Stimulated activated CD8-positive, alpha-beta memory T cell treated with anti-CD3 and anti-CD28 coated beads, Interleukin-7, amount 100 ng/mL, for 24 hours (primary cell): ENCODE measurements at places on chromosomes 16 and 17.

DNA sequence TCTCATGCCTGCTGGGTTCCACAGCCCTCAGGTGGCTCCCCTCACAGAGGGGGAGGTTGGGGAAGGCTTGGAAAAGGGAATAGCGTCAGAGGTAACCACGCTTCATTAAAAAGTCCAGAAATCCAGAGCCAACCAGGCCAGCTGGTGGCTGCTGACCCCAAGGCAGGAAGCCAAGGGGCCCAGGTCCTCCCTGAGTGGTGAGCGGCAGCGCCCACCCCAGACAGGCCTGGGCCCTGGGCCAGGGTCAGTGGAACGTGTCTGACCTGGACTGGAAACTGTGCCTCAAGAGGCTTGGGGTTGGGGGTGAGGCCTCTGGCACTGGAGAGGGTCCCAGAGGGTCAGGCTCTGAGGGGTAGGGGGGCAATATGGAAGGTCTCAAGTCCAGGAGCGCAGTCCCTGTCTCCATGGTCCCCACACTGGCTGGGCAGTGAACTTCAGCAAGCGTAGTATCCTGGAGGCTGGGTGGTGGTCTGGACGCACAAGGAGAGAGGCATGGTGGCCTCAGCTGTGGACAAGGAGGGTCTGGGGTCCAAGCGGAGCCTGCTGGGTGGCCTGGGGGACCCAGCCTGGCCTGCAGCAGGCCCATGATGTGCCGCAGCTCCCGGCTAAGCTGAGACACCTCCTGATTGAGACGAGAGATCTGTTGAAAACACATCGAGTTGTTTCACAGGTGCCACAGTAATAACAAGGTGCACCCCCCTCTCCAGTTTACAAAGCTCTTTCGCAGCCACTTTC lies 5.2 kb upstream of the RAB5C start:
- DNase-seq = no peak

DNA sequence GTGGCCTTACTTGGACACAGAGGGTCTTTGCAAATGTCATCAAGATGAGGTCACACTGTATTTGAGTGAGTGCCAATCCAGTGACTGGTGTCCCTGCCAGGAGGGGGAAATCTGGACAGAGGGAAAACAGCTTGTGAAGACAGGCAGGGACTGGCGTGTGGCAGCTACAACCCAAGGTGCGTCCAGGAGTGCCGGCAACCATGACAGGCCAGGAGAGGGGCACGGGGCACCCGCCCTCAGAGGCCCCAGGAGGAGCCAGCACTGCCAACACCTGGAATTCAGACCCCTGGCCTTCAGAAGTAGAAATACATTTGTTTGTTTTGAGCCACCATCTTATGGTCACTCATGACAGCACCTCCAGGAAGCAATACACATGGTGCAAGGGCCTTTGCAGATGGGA lies 225.7 kb downstream of the CPPED1 start:
- DNase-seq = no peak

DNA sequence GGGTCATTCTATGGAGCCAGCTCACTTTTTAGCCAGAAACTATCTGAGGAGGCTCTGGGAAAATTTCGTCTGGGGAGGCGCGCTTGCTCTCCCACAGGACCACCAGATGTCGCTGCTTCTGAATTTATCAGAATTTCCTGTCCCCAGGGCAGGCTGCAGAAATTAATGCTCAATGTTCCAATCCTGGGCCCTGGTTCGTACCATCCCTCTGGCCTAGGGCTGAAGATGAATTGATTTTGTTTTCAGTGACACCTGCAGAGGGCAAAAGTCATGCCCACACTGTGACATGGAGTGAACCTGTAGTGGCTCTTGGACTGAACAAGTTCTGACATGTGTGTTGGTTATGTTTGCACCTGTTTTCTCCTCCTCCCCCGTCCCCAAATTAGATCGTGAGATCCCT lies 482.6 kb downstream of the NPIPA7 start:
- DNase-seq = peak; percentile 9

DNA sequence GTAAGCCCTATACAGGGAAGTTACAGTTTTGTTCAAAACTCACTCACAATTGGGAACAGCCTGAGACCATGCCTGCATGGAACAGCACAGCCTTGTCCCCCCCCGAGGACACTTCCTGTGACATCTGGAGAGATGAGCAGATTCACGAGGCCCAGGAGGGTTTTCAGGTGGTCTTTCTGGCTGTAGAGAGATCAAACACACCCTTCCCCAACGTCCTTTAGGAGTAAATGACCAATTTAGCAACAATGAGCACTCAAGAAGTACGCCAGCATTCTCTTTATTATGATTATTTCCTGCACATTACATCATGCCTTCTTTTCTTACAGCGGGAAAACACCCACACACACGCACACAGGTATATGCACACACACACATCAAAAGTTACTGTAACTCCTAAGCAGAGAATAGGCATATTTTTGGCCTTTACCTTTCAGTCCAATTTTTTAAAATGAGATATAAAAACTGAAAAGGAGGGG lies 39.0 kb downstream of the ADCY9 start:
- no peak for DNase-seq

- no peak for DNase-seq
Measured at GRCh38 chr17:15409721-15410250, 57.6 kb downstream of the CDRT4 start.

DNA sequence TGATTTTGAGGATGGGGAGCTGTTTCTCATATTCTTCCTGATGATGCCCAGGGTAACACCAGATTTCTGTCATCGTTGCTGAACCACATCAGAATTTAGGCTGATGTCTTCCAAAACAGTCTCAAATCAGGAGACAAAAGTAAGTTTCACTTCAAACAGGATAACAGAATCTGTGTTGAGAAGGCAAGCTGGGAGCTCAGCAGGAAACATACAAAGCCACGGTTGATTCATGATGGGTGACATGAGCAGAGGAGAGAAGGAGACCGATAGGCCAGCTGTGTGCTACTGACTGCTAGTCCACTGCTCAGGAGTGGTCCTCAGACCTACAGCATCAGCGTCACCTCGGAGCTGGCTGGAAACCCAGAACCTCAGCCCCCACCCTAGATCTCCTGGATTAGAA lies 62.9 kb upstream of the RCVRN start:
- DNase-seq = no peak

DNA sequence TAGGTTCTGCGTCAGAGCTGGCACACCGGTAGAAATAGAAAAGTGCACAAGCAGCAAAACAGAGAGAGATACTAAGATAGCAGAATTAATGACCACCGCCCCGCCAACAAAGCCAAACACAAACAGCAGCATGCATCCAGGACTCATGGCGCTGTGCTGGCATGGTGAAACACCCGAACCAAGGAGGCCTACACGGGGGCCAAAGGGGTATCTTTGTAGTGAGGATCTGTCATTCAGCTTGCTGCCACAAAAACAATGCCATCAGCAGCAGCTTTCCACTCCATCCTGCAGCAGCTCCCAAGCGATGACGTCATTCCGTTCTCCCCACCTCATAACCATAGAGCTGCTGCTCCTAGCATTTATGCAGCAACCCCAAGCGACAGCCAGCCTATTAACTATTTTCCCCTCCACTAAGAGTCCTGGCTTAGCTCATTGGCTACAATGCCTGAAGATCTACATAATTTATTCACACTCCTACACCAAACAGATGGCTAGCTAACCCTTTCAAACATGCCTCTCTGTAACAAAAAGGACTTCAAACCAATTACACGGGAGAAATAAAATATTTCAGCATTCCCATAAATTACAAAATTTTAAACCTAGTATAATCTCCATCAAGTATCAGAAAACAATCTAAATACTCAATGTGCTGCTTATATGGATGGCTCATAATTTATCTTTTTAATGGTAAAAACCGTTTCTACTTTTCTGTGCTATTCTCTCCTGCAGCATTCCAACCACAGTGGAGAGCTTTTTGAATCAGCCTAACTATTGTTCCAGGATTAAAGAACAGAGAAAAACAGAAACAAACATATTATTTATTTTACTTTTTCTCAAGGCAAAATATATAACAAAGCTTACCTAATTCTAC lies 73.9 kb downstream of the SPAG9 start:
- no peak for DNase-seq

GRCh38 chr17:2101448-2102257 lies 46.8 kb downstream of the HIC1 start:
- DNase-seq = no peak

- DNase-seq = no peak
Measured at GRCh38 chr17:75869282-75870141, 8.9 kb downstream of the TRIM47 start.

GRCh38 chr17:6244253-6244652 lies 174.1 kb downstream of the WSCD1 start:
- DNase-seq = no peak

- no peak for DNase-seq
Measured at GRCh38 chr16:62035115-62036092, 834 bp downstream of the CDH8 start.

DNA sequence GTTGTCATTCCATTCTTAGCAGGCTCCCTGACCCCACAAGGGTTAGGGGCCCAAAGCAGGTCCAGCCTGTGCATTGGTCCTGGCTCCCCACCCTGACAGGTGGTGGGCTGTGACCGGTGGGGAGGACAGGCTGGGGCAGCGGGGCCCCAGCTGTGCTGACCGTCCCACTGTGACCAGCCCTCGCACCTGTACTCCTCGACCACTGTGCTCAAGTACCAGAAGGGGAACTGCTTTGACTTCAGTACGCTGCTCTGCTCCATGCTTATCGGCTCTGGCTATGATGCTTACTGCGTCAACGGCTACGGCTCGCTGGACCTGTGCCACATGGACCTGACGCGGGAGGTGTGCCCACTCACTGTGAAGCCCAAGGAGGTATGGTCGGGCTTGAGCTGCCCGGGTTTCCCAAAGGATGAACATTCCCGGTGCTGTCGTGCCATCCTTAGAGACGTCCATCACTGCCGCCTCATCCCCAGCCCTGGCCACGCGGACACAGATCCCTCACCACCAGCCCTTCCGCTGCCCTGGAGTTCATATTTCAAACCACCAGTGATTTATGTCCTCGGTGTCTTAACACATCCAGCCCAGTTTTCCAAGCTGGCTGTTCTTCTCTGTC lies 7.3 kb downstream of the DRC7 start:
- DNase-seq = no peak

GRCh38 chr16:11405331-11406176 lies 60.3 kb downstream of the RMI2 start:
- peak; percentile 31 for DNase-seq

DNA sequence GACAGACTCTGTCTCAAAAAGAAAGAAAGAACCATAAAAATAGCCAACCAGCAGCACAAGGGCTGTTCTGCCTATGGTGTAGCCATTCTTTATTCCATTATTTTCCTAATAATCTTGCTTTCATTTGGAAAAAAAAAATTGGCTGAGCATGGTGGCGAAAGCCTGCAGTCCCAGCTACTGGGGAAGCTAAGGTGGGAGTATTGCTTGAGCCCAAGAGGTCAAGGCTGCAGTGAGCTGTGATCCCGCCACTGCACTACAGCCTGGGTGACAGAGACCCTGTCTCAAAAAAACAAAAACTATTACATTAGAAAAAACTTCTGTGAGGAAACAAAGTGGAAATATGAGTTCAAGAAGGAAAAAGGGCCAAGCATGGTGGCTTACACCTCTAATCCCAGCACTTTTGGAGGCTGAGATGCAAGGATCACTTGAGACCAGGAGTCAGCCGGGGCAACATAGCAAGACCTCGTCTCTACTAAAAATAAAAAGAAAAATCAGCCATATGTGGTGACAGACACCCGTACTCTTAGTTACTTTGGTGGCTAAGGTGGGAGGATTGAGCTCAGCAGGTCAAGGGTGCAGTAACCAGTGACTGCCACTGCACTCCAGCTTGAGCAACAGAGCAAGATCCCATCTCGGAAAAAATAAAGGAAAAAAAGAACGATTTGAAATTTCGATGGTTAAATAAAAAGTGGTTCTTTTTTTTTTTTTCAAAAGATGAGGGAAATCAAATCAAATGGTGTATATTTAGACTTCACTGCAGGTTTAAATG lies 2.5 kb downstream of the DCAKD start:
- DNase-seq = no peak

GRCh38 chr16:74372953-74373846 lies 2.9 kb upstream of the NPIPB15 start:
- no peak for DNase-seq

DNA sequence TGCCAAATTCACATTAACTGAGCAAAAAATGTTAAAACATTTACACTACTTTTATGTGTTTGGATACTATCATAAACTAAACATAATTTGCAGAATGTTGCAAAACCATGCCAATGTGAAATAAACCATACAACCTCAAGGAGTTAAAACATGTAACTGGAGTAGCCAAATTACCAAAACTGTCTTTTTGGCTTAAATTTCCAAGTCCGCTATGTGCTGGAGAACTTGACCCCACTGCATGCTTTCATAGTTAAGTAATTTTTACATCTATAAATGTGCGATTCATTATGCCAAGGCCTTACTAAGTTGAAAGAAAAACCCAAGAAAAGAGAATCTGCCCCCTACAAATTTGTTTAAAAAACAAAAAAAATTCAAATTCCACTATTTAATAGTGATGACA lies 28.2 kb downstream of the BRD7 start:
- DNase-seq = no peak

DNA sequence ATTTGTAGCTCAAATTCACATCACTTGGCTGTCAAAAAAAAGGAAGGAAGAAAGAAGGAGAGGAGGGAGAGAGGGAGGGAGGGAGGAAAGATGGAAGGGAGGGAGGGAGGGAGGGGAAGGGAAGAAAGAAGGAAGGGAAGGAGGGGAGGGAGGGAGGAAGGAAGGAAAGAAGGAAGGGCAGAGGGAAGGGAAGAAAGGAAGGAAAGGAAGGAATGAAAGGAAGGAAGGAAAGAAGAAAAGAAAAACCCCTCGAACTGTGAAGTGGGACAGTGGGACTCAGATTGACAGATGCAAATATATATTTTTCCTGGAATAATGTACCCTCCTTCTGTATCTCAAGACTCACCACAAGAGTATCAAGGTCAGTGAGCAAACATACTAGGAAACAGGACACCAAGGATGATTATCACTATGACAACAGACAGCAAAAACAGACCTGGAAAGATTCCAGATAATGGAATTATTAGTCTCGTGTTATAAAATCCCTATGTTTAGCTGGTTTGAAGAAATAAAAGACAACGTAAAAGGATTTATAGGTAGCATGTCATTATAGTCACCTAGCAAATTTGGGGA lies 24.2 kb upstream of the ABCA3 start:
- no peak for DNase-seq
